CD4-positive, alpha-beta T cell treated with Interleukin-21 for 1 hour (primary cell): ENCODE measurements at places on chromosomes 7 and 10.

- DNase-seq = no peak
Observed at GRCh38 chr7:159051916-159052315, 92.8 kb downstream of the VIPR2 start.

DNA sequence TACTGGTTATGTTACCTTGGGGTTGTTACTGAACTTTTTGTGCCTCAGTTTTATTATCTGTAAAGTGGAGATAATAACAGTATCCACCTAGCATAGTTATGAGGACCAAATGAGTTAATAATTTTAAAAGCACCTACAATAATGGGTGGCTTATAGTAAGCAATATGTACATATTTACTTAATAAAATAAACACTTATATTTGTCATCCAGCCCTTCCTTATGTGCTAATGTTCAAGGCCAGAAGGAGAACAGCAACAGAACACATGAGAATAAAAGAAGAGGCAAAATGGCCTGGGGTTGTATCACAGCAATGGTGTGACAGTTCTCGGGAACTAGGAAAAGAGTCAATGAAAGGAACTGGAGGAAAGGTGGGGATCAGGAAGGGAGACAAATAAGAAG, 255.4 kb upstream of the LRGUK start:
- DNase-seq = no peak

GRCh38 chr7:80632139-80632538, 6.3 kb upstream of the CD36 start:
- no peak for DNase-seq

- no peak for DNase-seq
Observed at GRCh38 chr7:95324431-95324830, at the start of gene PON1. TSS of gene PON1 (minus strand) at chr7:95324532. CDS start at chr7:95324475, 57 bp downstream.

- no peak for DNase-seq
Observed at GRCh38 chr10:76675951-76676587, 961.5 kb downstream of the KCNMA1 start.

- DNase-seq = no peak
Observed at GRCh38 chr7:13748998-13749397, 240.5 kb downstream of the ETV1 start.

DNA sequence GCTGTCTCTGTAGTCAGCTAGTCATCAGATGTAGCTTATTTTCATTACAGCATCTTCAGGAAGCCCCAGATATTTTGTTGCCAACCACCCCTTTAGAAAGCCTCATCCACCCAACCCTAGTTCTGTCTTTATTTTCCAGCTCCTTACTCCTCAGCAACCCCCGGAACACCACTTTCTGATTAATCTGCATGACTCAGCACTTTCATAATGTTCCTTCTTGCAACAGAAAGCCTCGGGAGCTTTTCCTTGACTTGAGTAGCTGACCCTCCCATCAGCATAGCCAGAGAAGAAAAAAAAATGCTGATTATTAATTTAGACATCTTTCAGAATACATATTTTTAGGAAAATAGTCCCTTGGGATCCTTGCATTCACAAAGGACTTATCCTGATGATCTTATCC, 244.0 kb upstream of the CXCL12 start:
- no peak for DNase-seq

GRCh38 chr10:107091126-107091525, 73.4 kb downstream of the SORCS1 start:
- no peak for DNase-seq

DNA sequence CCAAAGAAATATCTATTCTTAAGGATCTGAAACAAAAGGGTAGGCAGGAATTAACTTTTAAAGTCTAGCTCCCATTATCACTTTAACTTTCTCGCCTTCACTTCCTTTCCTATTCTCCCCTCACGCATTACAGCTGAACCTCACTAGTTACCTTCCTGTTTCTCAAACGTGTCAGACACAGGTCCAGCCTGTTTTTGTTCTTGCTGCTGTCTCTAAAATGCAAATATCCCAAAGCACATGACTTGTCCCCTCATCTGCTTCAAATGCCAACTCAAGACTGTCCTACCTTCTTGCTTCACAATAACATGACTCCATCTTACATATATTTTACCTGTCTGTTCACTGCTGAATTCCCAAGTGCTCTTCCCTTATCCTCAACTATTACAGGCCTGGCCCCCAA, 17.6 kb downstream of the ZDHHC6 start:
- no peak for DNase-seq

- DNase-seq = no peak
Observed at GRCh38 chr7:6256677-6257535, 15.5 kb downstream of the CYTH3 start.
